ENCODE measurements at places on chromosomes 12 and 14. TPM values are rescaled to one million over a fixed set of nuclear protein-coding genes. Genes with fewer than 3 reads are reported as not detected.

The KRT2 gene
- not detected for total RNA-seq

The GPR132 gene
- total RNA-seq = 0.75 TPM

The IL31 gene
- total RNA-seq = not detected

The PTGER2 gene
- total RNA-seq = 1.4 TPM

The CLEC12A gene
- total RNA-seq = 0.13 TPM

The TGM1 gene
- 0.71 TPM for total RNA-seq

DNA sequence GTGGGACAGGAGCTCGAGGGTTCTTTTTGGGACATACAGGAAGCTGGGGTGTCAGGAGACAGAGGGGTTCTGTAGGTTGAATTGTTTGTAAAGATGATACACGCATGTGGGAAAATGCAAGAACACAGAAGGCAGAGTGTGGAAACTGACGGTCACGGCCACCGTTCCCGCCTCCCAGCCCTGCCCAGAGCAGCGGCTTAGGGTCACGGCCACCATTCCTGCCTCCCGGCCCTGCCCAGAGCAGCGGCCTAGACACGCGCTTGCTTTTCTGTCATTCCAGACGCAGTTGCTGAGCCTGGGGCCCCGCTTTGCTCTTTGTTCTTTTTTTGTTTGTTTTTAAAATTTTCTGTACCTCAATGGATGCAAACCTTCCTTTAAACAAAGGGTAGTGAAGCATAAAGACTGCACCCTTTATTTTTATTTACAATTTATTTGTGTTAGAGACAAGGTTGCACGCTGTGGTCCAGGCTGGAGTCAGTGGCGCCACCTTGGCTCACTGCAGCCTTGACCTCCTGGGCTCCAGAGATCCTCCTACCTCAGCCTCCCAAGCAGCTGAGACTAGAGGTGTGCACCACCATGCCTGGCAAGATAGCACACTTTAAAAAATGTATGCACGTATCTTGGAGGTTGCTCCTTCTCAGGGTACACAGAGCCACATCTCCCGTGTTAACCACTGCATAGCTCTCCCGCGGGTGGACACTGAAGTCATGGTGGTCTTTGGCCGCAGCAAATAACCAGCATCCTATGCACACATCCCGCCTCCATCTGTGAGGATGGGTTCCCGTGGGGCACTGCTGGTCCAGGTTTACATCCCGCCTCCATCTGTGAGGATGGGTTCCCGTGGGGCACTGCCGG is 142.3 kb downstream of the ADGRD1 start:
- peaks cover 5% of the 10 kb centered on the region for H3K27me3 ChIP-seq
- no peak overlapping the region for H3K27ac ChIP-seq
- H3K36me3 ChIP-seq = no peaks in the 10 kb centered on the region
- DNase-seq = no peak

DNA sequence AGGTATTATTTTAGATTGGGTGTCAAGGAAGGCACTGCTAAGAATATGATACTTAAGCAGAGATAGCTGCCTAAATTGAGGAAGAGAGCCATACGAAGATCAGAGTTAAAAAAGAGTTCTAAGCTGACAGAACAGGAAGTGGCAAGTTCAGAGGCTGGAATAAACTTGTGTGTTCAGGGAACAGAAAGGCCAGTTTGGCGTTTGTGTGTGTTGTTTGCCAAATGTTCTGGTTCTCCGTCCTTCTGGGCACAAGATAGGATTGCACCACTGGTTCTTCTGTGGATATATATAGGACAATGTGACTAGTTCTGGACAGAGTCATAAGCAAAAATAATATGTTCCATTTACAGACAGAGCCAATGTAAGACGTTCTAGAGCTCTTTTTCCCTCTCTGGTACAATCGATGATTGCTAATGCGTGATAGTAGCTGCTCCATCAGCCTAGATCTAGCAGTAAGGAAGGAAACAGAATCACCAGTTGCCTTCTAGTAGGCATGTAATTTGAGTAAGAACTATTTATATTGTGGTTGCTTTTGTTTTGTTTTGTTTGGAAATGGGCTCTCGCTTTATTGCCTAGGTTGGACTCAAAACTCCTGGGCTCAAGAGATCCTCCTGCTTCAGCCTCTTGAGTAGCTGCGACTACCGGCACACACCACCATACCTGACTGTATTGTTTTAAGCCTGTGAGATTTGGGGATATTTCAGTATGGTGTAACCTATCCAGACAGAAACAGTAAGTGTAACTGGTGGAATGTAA is 7.4 kb downstream of the BBS10 start:
- H3K27ac ChIP-seq = no peak overlapping the region
- H3K4me3 ChIP-seq = no peak overlapping the region
- no peaks in the 10 kb centered on the region for H3K4me1 ChIP-seq
- no peaks in the 10 kb centered on the region for H3K27me3 ChIP-seq

DNA sequence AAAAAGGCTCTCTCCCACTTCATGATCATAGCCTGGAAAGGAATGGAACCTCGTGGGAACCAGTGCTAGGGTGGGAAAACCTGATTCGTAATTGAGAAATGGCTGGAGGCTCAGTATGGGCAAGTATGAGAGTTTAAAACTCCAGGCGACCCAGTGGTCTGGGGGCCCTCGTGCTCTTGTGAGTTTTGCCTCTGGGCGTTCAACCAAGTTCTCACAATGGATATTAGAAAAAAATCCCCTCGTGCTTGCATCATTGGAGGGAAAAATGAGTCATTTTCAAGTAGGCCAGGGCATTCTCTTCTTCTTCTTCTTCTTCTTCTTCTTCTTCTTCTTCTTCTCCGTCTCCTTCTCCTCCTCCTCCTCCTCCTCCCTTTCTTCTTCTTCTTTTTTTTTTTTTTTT is 39.0 kb downstream of the GPR68 start:
- peaks cover 43% of the 10 kb centered on the region for H3K36me3 ChIP-seq
- no peaks in the 10 kb centered on the region for H3K27me3 ChIP-seq
- peaks cover 2% of the 10 kb centered on the region for H3K4me1 ChIP-seq
- H3K27ac ChIP-seq = no peak overlapping the region
- no peak for DNase-seq

- H3K27me3 ChIP-seq = peaks cover 3% of the 10 kb centered on the region
- no peak overlapping the region for H3K27ac ChIP-seq
- no peak overlapping the region for H3K4me3 ChIP-seq
Measured at GRCh38 chr12:117042171-117042842, 56.9 kb downstream of the TESC start.

DNA sequence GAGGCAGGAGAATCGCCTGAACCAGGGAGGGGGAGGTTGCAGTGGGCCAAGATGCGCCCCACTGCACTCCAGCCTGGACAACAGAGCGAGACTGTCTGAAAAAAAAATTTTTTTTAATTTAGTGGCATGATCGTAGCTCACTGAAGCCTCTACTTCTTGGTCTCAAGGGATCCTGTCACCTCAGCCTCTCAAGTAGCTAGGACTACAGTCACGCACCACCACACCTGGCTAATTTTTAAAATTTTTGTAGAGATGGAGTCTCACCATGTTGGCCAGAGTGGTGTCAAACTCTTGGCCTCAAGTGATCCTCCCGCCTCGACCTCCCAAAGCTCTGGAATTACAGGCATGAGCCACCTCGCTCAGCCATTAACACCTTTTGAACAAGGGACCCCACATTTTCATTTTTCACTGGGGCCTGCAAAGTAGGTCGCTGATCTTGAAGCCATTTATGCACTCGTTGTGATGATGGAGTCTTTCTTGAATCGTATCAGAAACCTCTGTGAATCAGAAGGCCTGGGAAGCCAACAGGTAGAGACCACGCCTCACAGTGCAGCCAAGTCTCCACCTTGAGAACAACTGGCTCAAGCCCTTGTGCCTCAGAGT is 5.9 kb downstream of the HCAR1 start:
- H3K36me3 ChIP-seq = no peaks in the 10 kb centered on the region
- H3K4me1 ChIP-seq = no peaks in the 10 kb centered on the region
- no peak overlapping the region for H3K4me3 ChIP-seq
- H3K27ac ChIP-seq = no peak overlapping the region

GRCh38 chr12:41067941-41068645 is 120.0 kb upstream of the PDZRN4 start:
- no peak overlapping the region for H3K4me3 ChIP-seq
- no peak overlapping the region for H3K27ac ChIP-seq
- no peaks in the 10 kb centered on the region for H3K27me3 ChIP-seq
- no peaks in the 10 kb centered on the region for H3K36me3 ChIP-seq

GRCh38 chr12:47964106-47964728 is 821 bp downstream of the TMEM106C start:
- H3K36me3 ChIP-seq = peaks cover 29% of the 10 kb centered on the region
- peak; percentile 36 for DNase-seq
- H3K27me3 ChIP-seq = peaks cover 5% of the 10 kb centered on the region
- H3K4me1 ChIP-seq = peaks cover 17% of the 10 kb centered on the region

- H3K4me3 ChIP-seq = no peak overlapping the region
- H3K36me3 ChIP-seq = peaks cover 7% of the 10 kb centered on the region
- no peaks in the 10 kb centered on the region for H3K27me3 ChIP-seq
- no peaks in the 10 kb centered on the region for H3K4me1 ChIP-seq
- no peak for DNase-seq
- no peak overlapping the region for H3K27ac ChIP-seq
Measured at GRCh38 chr14:55151601-55152000, 22.5 kb downstream of the LGALS3 start.

DNA sequence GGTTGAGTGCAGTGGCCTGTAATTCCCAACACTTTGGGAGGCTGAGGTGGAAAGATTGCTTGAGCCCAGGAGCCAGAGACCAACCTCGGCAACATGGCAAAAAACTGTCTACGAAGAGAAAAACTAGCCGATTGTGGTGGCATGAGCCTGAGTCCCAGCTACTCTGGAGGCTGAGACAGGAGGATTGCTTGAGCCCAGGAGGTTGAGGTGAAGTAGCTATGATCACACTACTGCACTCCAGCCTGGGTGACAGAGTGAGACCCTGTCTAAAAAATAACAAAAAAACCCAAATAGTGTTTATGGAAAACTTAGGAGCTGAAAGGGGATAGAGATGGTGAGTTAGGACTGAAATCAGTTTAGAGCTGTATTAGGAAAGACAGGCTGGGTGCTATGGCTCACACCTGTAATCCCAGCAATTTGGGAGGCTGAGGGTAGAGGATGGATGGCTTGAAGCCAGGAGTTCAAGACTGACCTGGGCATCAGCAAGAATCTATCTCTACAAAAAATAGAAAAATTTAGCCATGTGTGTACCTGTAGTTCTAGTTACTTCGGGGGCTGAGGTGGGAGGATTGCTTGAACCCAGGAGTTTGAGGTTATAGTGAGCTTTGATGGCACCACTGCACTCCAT is 9.7 kb downstream of the PNN start:
- peaks cover 26% of the 10 kb centered on the region for H3K36me3 ChIP-seq
- no peak overlapping the region for H3K4me3 ChIP-seq
- no peak for DNase-seq
- no peaks in the 10 kb centered on the region for H3K4me1 ChIP-seq
- H3K27me3 ChIP-seq = no peaks in the 10 kb centered on the region

DNA sequence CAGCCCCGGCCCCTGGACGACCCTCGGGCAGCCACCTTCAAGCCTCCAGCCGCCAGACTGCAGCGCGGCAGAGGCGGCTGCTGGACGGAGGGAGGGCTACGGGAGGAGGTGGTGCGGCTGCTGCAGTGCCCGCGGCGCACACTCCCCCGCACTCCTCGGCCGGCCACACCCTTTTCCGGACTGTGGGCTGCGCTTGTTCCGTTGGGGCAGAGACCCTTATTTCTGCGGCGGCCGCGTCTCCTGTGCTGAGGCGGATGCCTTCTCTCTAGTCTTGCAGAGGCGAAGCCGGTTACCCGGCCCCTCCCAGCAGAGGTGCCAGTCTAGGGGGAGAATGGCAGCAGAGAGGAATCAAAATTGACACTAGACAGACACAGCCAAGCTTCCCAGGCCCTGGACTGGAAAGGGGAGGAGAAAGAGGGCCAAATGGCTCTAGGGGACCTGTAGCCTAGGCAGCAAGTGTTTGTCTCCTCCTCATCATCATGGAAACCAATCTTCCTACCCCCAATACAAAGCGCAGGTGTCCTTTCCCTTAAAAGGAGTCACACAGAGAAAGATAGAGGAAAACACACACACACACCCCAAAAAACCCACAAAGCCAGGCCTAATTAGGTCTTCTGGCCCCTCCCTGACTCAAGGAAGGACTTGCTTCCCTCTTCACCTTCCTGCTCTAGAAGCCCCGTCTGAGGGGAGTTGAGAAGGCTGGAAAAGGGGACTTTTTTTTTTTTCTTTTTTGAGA is 1.3 kb downstream of the ESYT1 start:
- peak; percentile 65 for DNase-seq
- H3K4me3 ChIP-seq = peak overlapping the region; percentile 99
- H3K27me3 ChIP-seq = no peaks in the 10 kb centered on the region
- peaks cover 41% of the 10 kb centered on the region for H3K36me3 ChIP-seq

DNA sequence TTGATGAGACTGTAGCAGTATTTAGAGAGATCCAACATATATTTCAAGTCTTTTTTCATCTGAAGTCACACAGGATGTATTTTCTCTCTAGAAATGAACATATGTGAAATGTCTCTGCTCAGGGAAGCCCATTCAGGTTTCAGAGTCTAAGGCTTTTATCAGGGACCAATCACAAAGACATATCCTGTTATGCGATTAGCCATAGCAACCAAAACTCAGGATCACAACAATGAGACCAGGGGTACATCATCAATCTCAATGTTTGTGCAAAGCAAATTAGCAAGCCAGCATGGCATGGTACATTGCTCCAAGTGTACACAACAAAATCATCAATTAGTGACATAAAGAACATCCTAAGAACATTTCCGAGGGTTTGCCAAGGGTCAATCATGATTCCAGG is 99.2 kb upstream of the AMN1 start:
- no peaks in the 10 kb centered on the region for H3K4me1 ChIP-seq
- H3K36me3 ChIP-seq = no peaks in the 10 kb centered on the region
- no peak for DNase-seq

DNA sequence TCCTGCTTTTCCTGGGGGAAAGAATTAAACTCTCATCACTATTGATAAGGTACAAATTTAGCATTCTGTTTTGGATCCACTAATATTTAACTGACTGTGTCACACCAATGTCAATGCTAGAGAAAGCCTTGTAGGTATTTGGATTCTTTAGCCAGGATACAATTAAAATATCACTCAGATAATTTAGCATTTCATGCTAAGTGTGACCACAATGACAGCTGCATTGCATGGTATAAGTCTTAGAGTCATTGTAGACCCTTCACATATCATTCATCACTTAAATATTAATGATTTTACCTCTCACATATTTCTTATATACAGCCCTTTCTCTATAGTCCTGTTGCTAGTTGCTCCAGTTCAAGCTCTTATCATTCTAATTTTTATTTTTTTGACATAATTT is 85.3 kb upstream of the ATP2B1 start:
- no peaks in the 10 kb centered on the region for H3K36me3 ChIP-seq
- DNase-seq = no peak
- H3K27ac ChIP-seq = no peak overlapping the region
- H3K27me3 ChIP-seq = no peaks in the 10 kb centered on the region
- H3K4me1 ChIP-seq = no peaks in the 10 kb centered on the region

Measured in muscle of leg (tissue), 16 donors.